ENCODE measurements at places on chromosomes 7 and 10.

GRCh38 chr7:121020989-121021969, 32.8 kb downstream of the CPED1 start:
- no peak for DNase-seq

GRCh38 chr10:62000726-62001125, 99.2 kb downstream of the ARID5B start:
- DNase-seq: no peak

GRCh38 chr7:157168571-157168970, 29.8 kb downstream of the UBE3C start:
- no peak for DNase-seq

DNA sequence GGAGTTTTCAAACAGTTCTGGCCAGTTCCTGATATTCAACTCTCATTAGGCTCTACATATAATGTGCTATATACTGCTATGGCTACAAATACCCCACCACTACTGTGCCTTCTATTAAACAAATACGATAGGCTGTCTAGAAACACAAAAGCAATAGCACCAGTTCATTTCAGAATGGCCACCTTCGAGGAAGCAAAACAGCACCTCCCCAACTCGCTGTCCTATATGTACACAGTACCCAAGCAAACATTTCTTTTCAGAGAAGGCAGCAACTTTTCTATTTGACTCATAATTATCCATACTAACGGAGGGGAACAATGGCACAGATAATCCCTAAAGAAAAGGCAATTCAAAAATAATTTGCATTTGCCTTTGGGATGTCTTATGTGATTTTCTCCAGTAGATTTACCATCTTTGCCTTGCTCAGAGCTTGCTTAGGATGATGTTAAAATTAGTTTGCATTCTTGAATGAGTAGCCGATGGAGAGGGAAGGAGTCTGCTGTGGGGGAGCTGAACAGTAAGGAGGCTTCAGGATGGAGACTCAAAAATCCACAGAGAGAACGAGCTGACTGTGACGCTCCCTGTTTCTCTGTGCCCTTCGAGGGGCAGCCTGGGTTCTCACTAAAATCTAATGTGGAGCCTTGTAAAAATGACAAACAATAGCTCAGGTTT, 218.7 kb downstream of the FANK1 start:
- no peak for DNase-seq

DNA sequence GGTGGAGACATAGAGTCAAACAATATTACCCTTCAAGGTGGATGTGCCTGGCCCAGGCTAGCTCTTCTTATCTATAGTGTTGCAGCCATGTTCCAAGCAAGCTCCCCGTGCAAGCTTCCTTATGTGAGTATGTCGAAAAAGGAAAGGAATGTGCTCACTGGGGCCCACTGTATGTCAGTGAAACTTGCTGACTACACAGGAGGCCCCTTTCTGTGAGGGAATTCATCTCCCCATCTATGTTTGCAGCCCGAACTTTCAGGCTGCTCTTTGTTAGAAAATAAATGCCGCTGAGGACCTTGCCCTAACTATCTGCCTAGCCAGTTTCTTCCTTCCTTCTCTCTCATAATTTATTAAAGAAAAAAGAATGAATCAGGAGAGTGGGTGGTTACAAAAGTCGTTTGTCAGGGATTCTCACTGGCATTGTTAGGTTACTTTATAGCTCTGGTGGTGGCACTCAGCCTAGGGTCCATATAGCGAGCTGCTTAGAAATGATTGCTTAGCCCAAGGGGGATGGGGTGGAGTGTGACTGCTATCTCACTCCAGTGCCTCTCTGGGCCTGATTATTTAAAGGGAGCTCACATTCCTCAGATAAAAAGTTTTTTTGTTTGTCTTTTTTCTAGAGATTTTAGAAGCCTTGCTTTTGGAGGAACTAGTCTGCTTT, 302.1 kb downstream of the ABCA13 start:
- DNase-seq: no peak

Measured in spleen (tissue), 13 donors.